ENCODE measurements at places on chromosomes 6 and 20. TPM values are rescaled to one million over a fixed set of nuclear protein-coding genes. Genes with fewer than 3 reads are reported as not detected.
A peak's percentile ranks its signal among the peaks of the same experiment; 100 is the strongest.

GRCh38 chr6:27542485-27542884, 69.6 kb upstream of the ZNF184 start:
- DNase-seq, result no peak

- no peak for DNase-seq
Measured at GRCh38 chr20:48740712-48741111, 87.1 kb downstream of the PREX1 start.

DNA sequence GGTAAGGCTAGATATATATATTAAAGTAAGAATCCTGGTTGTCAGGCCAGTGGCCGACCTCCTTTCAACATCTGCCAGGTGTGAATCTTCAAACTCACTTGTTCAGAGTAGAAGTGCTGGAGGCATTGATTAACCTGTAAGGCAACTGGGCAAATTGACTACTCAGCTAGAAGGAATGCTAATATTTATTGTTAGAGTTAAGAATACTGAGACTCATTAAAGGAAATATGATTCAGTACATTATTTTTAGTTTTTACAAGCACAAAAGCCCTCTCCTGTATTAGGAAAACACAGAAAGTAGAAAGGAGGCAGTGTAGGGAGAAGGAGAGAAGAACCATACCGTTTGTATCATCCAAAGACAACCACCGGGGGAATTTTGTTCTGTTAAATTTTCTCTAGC, 53.5 kb downstream of the RIPOR2 start:
- DNase-seq, result peak; percentile 56

DNA sequence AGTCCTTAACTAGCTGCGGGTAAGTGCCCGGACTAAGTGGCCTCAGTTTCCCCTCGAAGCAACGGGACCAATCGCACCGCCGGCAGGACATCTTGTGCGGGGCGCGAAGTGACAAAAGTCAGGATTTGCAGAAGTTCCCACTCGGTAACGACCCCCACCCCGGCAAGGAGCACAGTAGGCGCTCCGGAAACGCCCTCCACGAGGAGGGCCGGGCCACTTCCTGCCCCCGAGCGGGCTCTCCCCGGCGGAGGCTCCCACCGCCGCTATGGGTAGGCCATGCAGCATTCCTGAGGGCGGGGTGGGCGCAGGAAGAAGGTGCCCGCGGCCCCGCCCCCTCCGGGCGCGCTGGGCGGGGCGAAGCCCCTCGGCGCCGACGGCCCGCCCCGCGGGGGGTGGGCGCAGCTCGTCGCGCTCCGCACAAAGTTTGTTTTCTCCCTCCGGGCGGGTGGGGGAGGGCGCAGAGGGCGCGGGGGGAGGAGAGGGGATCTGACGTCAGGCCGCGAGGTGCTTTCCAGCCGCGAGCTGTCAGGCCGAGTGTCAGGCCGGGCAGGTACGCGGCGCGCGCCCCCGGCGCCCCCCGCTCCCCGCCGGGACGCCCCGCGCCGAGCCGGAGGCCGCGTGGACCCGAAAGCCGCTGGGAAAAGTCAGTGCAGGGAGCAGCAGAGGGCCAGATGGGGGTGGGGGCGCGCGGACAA, at the start of gene TGIF2:
Gene TGIF2, plus strand, starts transcription at position 495 of the 695 bp plus-strand sequence. CDS start 5,178 bp downstream, outside the sequence.
- peak; percentile 82 for DNase-seq

DNA sequence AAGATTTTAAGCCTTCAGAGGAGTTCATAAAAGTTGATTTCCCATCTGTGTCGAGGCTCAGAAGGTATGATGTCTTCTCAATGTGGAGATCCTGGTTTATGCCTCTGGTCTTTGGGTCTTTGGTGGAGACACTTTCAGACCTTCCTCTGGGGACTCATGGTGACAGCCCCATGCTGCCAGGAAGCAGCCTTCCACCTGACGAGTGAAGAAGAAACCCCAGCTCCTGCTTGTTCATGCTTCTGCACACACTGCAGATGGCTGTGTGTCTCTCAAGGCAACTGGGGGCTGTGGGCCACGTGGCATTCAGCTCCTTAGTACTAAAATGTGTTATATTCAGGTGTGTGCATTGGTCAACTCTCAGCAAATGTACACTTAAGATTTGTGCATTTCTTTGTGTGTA, 4.9 kb upstream of the SCP2D1 start:
- no peak for DNase-seq

GRCh38 chr6:125597411-125598253, 151.8 kb upstream of the HEY2 start:
- DNase-seq, result peak; percentile 86

- DNase-seq, result peak; percentile 20
Measured at GRCh38 chr6:170082531-170083187, 208.2 kb downstream of the DLL1 start.

GRCh38 chr20:53716395-53716794, 122.8 kb upstream of the ZNF217 start:
- DNase-seq, result no peak

GRCh38 chr6:147930745-147931144, 411.9 kb upstream of the SASH1 start:
- no peak for DNase-seq

DNA sequence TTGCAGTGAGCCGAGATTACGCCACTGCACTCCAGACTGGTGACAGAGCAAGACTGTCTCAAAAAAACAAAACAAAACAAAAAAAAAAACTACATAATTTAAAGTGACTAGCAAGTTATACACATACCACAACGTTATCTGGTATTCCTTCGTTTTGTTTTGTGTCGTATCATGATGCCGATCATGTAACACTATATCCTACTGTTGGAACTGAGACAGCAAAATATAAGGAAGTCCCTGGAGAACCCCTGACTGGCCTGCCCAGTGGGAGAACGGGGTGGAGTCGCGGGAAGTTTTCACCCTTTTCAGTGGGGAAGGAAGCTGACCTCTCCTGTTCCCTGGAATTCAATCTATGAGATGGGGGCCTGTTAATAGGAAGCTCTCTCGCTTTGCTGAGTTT, 15.1 kb downstream of the SOX4 start:
- DNase-seq, result no peak

GRCh38 chr6:35626401-35626800, 62.3 kb downstream of the FKBP5 start:
- DNase-seq, result no peak

DNA sequence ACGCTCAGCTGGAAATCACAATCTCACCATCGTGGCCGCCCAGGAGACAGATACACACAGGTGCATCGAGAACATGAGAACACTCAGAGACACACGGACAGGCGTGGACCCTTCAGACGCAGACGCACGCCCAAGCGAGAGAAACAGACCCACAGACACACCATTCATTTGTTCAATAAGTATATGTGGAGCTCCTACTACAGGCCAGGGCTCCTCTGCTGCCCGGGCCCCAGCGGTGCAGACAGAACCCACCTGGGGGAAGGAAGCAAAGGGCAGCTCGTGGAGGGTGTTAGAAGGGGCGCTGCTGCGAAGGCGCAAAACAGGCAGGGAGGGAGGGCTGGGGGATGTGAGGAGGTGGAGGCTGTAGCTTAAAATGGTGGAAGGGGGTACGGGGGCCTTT, 39.2 kb downstream of the SRC start:
- DNase-seq, result no peak

DNA sequence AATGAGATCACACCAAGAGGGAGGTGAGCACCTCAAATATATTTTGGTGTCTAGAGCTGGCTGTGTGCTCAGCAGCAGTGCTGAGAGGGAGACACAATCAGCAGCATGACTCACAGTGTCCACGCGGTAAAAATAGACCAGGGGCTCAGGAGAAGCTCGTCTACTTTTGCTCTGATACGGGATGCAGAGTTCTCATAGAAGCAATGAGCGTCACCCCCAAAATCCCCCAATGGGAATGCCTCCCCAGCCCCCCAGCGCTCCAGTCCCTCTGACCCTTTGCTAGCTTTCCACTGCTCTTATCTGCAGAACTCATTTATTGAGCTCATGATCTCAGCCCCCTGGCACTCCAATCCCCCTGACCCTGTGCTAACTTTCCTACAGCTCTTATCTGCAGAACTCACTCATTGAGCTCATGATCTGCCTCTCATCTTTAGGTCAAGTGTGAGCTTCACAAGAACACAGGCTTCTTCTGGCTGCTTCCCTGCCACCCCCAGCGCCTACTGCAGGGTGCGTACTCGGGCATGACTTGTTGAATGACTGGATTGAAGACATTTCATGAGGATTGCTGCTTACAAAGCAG, 34.0 kb downstream of the SYNDIG1 start:
- DNase-seq, result no peak

DNA sequence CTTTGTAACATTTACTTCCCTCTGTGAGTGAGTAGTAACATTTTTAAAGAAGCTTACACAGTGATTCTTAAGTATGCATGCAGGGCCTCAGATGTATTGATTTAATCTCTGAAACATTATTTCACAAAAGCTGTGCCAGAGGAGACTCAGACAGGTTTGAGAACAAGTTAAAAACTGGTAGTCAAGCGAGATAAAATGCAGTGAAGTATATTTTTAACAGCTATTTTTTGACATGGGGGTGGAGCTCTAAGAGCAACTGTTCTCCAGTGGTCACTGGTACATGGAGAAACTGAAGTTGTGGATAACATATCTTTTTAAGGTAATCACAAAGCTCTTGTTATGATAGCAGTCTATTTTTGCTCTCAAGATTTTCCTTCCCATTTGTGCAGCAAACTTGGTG, 20.4 kb downstream of the DSTN start:
- DNase-seq, result no peak

- DNase-seq, result no peak
Measured at GRCh38 chr6:170266061-170266825, 24.6 kb downstream of the DLL1 start.

- DNase-seq, result no peak
Measured at GRCh38 chr6:168848797-168849196, 404.8 kb downstream of the THBS2 start.

GRCh38 chr6:164345806-164346496, 931.4 kb downstream of the QKI start:
- DNase-seq, result no peak

DNA sequence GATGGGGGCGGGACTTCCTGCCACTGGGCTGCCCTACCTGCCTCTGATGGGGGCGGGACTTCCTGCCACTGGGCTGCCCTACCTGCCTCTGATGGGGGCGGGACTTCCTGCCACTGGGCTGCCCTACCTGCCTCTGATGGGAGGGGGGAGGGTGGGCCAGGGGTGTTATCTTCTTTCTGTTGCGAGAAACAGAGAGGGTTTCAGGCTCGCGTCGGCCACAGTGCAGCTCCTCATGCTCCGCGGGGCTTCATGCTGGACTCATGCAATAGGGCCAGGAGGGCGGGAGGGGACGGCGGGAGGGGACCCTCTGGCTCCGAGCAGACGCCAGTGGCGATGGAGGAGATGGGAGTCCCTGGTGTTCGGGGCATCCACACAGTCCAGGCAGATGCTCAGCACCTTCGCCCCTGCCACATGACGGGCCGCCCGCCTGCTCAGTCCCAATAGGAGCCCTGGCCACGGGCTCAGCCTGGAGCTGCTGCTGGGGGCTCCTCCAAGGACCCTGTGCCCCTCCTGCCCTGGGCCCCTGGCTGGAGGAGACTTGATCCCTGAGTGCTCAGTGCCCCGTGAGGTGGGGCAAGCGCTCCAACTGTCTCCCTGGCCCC, 48.8 kb upstream of the CHRNA4 start:
- DNase-seq, result no peak

- DNase-seq, result no peak
Measured at GRCh38 chr20:11929947-11930346, 12.3 kb downstream of the BTBD3 start.

DNA sequence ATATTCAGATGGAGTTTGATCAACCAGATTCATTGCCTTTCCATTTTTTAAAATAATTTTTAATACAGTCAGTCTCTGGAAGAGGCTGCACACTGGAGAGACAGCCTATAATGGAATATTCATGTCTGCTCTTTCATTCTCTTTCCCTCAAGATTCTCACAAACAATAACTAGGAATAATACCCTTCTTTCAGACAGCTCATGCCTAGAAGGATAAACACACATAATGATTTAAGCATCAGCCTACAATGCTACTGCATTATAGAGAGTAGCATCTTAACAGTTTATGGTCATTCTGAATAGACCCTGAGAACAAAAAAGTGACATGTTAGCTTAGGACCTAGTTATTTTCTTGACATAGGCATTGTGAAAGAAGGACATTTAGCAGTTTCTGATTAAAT, 1692.3 kb downstream of the GRIK2 start:
- no peak for DNase-seq

GRCh38 chr20:4763723-4764510, 42.2 kb downstream of the PRND start:
- DNase-seq, result no peak

Gene BPIFA1
- total RNA-seq, result not detected

Gene ATP9A
- 11.0 TPM for total RNA-seq

Gene PCK1
- total RNA-seq, result not detected

Gene GPX5
- not detected for total RNA-seq

Gene HLA-C
- total RNA-seq, result 2,500 TPM

Gene TOX2
- 6.1 TPM for total RNA-seq

Gene PROKR2
- not detected for total RNA-seq

Gene LIME1
- 0.12 TPM for total RNA-seq

Gene SPATS1
- total RNA-seq, result not detected

Gene COL19A1
- total RNA-seq, result not detected

Gene RIMS4
- total RNA-seq, result 0.02 TPM

Gene HLA-DOB
- total RNA-seq, result 5.7 TPM

Measured in M059J (cell line).